ENCODE measurements at places on chromosomes 5 and 9. TPM values are rescaled to one million over a fixed set of nuclear protein-coding genes. Genes with fewer than 3 reads are reported as not detected.

DNA sequence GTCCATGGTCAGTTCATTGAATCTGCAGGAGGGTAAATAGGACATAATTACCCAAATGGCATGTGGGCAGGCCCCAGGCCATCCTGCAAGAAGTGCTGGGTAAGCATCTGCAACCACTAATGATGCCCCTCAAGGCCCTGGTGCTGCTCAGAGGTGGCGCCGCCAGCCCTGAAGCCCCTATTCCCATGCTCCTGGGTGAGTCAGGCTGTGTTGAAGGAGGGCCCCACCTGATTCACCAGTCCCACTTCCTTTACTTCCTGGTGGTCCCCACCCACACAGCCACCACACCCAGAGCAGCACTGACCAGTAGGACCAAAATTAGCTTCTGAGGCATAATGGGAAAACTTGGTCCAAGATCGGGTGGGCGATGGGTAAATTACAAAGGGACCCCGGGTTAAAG lies 120.4 kb upstream of the SPRY4 start:
- no peak for DNase-seq
- no peaks in the 10 kb centered on the region for H3K36me3 ChIP-seq
- H3K27me3 ChIP-seq, result peaks cover 18% of the 10 kb centered on the region
- no peak overlapping the region for H3K4me3 ChIP-seq
- no peaks in the 10 kb centered on the region for H3K4me1 ChIP-seq
- no peak overlapping the region for H3K27ac ChIP-seq

GRCh38 chr5:76372323-76373054 lies 30.6 kb upstream of the IQGAP2 start:
- H3K4me3 ChIP-seq, result no peak overlapping the region
- H3K27me3 ChIP-seq, result no peaks in the 10 kb centered on the region
- DNase-seq, result no peak
- H3K27ac ChIP-seq, result no peak overlapping the region
- no peaks in the 10 kb centered on the region for H3K4me1 ChIP-seq

DNA sequence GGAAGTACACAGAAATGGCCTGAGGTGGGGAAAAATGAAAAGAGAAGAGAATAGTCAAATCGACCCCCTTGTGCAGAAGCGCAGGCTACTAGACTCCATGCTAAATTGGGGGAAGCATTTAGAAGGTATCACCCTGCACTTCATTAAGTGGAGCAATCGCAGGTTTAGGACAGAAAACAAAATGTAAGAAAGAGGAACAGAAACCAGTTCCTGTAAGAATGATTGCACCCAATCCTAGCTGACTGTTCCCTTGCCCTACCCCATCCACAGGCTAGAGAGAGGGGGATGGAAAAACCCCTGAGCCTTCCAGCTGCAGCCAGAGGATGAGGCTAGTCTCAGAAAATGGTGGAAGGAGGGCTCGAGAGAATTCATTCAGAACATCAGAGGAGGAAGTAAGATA lies 23.9 kb upstream of the PPP1R2B start:
- H3K36me3 ChIP-seq, result no peaks in the 10 kb centered on the region
- no peak for DNase-seq

- H3K4me1 ChIP-seq, result no peaks in the 10 kb centered on the region
- no peaks in the 10 kb centered on the region for H3K36me3 ChIP-seq
- no peak overlapping the region for H3K27ac ChIP-seq
- no peak overlapping the region for H3K4me3 ChIP-seq
- peaks cover 2% of the 10 kb centered on the region for H3K27me3 ChIP-seq
- DNase-seq, result no peak
Observed at GRCh38 chr5:160957312-160957861, 105.4 kb upstream of the ATP10B start.

DNA sequence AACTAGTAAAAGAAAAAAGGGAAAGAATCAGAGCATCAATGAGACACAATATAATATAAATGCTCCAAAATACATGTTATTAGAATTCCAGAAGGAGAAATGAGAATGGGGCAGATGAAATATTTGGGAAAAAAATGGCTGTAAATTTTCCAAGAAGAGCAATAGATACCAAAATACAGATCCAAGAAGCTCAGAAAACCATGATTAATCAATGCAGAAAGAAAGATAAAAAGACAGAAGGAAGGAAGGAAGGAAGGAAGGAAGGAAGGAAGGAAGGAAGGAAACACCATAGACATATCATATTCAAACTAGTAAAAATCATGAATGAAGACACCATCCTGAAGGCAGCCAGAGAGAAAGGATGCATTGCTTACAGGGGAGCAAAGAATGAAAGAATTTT lies 920.9 kb downstream of the EFNA5 start:
- H3K36me3 ChIP-seq, result no peaks in the 10 kb centered on the region
- H3K4me1 ChIP-seq, result no peaks in the 10 kb centered on the region
- DNase-seq, result no peak
- H3K27ac ChIP-seq, result no peak overlapping the region
- no peaks in the 10 kb centered on the region for H3K27me3 ChIP-seq
- no peak overlapping the region for H3K4me3 ChIP-seq

DNA sequence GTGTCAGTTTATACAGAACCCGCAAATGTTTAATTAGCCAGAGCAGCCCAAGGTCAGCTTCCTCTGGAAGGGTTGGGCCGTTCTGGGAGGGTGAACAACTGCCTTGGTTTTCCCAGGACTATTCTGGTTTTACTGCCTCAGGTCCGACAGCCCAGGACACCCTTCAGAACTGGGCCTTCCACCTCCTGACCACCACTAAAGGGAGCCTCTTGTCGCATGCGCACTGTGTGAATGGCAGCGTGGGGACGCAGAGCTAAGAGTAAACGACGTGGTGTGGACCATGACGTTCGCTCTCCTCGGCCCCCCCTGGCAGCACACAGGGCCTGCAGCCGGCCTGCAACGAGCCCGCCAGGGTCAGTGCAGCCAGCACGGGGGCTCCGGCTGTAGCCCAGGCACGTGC lies 214.9 kb downstream of the FANCC start:
- H3K4me1 ChIP-seq, result no peaks in the 10 kb centered on the region
- H3K36me3 ChIP-seq, result peaks cover 20% of the 10 kb centered on the region
- DNase-seq, result no peak
- H3K4me3 ChIP-seq, result no peak overlapping the region
- no peak overlapping the region for H3K27ac ChIP-seq

DNA sequence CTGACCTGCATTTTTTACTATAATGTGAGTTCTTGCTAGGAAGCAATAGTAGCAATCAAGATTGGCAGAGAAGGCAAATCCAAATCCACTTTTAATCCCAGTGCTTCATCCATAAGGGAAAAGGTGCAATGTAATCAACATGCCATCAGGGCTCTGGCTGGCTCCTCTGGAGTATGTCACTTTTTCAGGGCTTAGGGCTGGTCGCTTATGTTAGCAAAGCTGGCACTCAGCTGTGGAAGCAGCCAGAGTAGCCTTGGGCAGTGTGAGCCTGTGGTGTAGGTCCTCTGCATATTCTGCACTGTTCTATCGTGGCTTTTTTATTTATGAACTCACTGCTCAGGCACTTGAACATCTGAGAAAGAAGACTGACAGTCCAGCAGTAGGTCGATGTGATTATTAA lies 16.1 kb downstream of the ACTBL2 start:
- DNase-seq, result no peak
- H3K4me1 ChIP-seq, result no peaks in the 10 kb centered on the region
- H3K27me3 ChIP-seq, result peaks cover 3% of the 10 kb centered on the region
- no peaks in the 10 kb centered on the region for H3K36me3 ChIP-seq
- H3K4me3 ChIP-seq, result no peak overlapping the region

- H3K27ac ChIP-seq, result no peak overlapping the region
- no peaks in the 10 kb centered on the region for H3K4me1 ChIP-seq
- no peak overlapping the region for H3K4me3 ChIP-seq
- H3K27me3 ChIP-seq, result no peaks in the 10 kb centered on the region
- DNase-seq, result no peak
Observed at GRCh38 chr5:156735477-156735876, 114.6 kb upstream of the PPP1R2B start.

The IFNA21 gene
- not detected for total RNA-seq

The ROR2 gene
- total RNA-seq, result 0.12 TPM

The HACD4 gene
- 3.3 TPM for total RNA-seq

The NXNL2 gene
- not detected for total RNA-seq

The IRGM gene
- 0.24 TPM for total RNA-seq

Data from activated B cell treated with CpG ODN at 0.5 μM for 24 hours (primary cell).